ENCODE measurements at places on chromosomes 1 and 21.
A peak's percentile ranks its signal among the peaks of the same experiment; 100 is the strongest.

DNA sequence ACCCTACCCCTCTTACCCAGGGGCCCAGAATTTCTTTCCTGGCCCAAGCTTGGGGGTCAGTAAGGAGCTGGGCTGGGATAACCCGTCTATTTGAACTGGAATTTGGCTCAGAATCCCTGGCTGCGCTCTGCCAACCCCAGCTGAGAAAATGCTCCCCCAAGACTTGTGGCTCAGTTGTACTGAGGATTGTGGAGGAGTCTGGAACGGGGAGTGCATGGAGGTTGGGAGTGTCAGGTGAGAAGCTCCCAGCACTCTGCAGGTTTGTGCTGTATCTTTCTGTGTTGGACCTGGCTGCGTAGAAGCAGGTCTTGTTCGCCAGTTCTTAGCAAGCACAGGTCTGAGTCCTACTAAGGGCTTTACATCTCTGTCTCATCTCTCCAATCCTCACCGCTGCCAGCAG is 1.6 kb downstream of the TCEA3 start:
- no peak for DNase-seq

DNA sequence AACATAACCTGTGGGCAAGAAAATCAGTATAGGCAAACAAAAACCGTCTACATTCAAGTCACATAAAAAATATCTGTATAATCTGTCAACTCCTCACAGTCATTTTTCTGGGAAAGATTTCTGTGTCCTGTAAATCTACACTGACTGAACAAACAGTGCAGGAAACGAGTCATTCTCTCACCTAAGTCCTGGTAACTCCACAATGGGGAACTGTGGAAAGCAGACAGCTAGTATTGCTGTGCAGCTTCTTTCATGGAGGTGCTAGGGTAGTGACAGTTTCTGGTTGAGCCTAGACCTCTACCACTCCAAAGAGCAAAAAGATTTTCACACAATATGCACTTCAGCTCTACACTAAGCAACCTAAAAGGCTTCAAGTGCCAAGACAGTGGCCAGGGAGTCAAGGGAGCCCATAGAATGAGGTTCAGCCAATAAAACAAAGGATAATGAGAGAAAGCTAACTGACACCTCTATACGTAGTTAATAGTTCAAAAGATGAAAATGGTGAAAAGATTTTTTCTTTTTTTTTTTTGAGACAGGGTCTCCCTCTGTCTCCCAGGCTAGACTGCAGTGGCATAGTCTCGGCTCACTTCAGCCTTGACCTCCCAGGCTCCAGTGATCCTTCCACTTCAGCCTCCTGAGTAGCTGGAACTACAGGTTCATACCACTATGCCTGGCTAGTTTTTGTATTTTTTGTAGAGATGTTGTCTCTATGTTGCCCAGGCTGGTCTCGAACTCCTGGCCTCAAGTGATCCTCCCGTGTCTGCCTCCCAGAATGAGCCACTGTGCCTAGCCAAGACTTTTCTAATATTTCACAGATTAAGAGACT is 5.5 kb downstream of the PTP4A2 start:
- DNase-seq = no peak

- no peak for DNase-seq
Measured at GRCh38 chr21:35933466-35933865, 126.9 kb downstream of the SETD4 start.

- DNase-seq = no peak
Measured at GRCh38 chr21:32387151-32387550, 5.7 kb downstream of the URB1 start.

DNA sequence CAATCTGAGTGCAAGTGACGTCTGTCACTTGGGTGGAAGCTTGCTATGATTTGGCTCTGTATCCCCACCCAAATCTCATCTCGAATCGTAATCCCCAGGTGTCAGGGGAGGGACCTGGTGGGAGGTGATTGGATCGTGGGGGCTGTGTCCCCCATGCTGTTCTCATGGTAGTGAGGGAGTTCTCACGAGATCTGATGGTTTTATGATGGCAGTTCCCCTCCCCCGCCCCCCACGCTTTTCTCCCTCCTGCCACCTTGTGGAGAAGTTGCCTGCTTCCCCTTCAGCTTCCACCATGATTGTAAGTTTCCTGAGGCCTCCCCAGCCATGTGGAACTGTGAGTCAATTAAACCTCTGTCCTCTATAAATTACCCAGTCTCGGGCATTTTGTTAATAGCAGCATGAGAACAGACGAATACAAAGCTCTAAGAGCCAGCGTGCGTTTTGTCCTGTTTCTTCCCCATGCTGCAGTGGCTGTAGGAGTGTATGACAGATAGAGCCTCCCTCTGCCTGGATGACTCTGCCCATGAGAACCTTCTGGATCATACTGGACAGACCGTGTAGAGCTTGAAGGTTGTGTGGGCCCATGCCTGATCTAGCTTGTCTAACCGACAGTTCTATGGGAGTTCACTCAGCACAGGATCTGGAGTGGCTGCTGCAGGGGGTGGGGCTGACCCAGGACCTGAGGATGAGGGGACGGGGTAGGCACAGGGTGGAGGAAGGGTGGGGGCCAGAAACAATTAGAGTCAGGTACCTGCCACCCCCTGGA is 139.7 kb upstream of the ERRFI1 start:
- no peak for DNase-seq

GRCh38 chr1:25430967-25431881 is 527 bp downstream of the MACO1 start:
- DNase-seq = no peak

- peak; percentile 56 for DNase-seq
Measured at GRCh38 chr1:151326619-151327222, 495 bp downstream of the PI4KB start.

DNA sequence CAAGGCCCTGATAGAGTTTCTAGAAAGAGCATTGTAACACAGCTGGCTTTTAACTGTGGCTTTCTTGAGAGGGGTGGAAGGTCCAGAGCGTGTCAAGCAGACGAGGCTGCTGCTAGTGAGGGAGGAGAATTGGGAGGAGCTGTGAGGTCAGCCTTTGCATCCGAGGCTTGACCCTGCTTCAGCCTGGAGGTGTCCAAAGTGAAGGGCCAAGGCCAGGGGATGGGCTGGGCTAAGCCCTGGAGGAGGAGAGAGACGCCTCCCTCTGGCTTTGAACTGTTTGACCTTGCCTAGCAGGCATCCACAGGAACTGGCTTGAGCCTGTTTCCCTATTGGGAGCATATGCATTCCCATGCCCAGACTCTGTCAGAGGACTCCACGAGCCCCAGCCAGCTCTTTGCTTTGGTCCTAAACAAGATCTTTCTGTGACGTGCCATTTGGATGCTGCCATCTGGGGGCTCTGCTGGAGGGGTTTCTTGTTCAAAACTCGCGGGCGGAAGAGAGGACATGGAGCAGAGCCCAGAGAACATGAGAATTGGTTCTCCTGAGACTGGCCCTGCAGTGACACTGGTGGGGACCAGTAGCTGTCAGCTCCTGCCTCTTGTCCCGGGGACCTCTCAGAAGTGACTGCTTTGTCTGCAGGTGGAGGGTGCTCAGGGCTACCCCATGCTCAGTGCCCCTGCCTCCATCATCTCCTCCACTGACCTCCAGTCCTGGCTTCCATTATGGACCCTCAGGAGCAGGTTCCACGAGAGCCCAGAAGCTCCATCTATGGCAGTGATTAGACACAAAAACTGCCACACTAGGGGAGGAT is 5.5 kb downstream of the ACTRT2 start:
- no peak for DNase-seq

DNA sequence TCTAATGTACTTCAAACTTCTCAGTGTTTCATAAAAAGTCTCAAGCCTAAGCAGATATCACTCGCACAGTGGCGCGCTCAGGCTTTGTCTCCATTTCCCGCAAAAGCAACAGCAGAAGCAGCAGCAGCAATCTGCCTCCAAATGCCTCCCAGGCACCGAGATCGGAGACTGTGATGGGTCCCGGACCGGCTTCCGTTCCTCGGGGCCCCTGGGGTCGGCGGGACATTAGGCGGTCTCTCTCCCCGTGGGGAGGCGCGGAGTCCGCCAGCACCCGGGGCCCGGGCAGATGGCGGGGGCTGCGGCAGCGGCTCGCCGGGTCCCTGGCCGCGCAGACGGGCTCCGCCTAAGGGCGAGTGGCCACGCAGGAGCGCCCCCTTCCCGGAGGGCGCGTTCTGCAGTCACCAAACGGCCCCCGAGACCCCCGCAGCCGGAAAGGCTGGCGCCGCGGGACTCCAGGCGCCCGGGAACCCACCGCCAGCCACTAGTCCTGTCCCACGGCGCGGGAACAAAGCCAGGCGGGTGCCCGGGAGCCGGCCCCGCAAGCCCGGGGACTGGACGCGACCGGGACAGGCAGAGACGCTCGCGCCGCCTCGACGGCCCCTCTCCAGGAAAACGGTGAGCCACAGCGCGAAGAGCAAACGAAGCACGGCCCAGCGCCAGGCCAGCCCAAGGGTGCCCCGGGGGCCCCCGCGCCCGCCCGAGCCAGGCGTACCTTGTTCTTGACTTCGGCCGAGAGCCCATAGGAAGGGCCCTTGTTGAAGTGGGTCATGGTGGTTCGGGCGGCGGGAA is 590 bp downstream of the CNN3 start:
- DNase-seq = peak; percentile 65

- DNase-seq = peak; percentile 32
Measured at GRCh38 chr1:111032295-111032897, 68.7 kb upstream of the LRIF1 start.

GRCh38 chr1:62371375-62371774 is 52.1 kb upstream of the KANK4 start:
- no peak for DNase-seq

GRCh38 chr1:39826583-39826982 is 37.9 kb upstream of the BMP8B start:
- no peak for DNase-seq

DNA sequence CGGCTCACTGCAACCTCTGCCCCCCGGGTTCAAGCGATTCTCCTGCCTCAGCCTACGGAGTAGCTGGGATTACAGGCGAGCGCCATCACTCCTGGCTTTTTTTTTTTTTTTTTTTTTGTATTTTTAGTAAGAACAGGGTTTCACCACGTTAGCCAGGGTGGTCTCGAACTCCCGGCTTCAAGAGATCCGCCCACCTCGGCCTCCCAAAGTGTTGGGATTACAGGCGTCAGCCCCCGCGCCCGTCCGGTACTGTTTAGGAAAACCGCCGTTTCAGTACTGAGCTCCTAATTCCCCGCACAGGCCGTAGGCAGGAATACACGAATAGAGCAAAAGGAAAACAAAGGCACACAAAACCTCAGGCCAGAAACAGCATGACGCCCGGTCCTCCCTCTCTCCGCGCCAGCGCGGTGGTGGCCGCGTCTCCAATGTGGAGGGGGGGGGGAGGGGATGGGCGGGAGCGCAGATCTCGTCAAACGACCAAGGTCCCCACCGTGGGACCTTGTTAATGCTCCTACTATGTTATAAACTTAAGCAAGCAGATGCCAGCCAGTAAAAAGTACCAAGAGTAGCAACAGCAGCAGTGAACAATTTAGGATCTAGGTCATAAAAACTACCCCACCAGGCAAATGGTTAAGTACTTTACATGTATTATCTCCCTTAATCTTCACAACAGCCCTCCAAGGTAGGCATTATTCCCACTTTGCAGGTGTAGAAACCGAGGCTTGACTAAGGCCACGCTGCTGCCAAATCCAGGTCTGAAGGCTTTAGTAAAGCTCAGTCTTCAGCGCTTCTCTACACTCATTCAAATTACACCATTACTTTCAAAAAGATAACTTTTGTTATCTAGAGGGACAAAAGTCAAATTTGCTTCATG is 648 bp upstream of the ADAR start:
- DNase-seq = peak; percentile 46

DNA sequence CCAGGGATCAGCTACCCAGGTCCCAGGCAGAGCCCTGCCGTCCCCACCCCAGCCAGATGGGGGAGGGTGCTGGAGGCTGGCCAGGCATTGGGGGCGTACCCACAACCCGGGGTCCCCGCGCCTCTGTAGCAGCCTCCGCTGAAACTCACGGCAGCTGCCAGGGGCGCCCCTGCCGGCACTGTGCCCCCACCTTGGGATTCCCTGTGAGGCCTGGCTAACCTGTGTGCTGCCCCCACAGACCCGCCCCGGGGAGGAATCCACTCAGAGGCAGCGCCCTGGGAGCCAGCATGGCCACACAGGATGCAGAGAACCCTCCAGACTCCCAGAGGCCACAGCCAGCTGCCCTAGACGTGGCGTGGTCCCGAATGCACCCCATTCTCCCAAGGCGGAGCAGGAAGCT is 3.8 kb downstream of the DVL1 start:
- DNase-seq = no peak

GRCh38 chr1:204446413-204447111 is 34.9 kb upstream of the PPP1R15B start:
- DNase-seq = peak; percentile 92

DNA sequence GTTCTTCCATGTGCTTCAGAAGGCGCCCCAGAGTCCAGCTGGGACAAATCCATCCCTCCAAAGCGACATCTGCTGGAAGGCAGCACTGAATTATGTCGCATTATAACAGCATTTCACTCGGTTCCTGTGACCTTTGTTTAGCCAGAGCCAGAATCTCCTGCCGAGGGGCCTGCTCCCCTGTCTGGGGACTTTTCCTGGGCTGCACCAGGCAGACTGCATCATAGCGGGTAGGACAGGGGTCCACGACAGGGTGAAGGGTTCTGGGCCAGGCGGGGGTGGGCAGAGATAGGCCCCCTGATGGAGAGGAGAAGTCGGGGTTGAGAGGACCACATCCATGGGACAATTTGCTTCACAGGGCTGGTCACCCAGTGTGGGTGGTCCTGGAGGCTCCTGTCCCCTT is 276.9 kb downstream of the MATN1 start:
- DNase-seq = no peak

DNA sequence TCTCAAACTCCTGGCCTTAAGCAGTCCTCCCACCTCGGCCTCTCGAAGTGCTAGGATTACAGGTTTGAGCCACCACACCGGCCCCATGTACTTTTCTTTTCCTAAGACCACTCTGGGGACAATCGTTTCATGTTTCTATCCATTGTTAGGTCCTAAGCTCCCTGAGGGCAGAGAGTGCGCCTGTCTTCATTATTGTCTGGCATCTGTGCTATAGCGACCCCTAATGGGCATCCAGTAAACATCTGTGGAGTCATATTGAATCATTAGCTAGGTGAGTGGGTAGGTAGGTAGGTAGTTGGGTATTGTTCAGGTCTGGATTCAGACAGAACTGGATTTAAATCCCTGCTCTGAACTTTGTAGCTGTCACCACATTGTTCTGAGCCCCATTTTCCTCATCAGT is 66.1 kb downstream of the TMEM53 start:
- DNase-seq = no peak

DNA sequence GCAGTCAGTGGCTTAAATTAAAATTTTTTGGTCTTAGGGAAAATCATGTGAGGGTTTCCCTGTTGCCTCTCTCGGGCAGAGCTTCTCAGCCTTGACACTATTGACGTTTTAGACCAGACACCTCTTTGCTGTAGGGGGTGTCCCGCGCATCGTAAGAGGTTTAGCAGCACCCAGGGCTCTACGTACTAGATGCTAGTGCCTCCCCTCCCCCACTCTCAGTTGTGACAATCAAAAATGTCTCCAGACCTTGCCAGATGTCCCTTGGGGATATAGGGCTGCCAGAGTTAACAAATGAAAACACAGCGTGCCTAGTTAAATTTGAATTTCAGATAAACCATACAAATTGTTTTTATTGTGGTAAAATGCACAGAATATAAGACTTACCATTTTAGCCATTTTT is 293.3 kb downstream of the DISC1 start:
- peak; percentile 78 for DNase-seq

DNA sequence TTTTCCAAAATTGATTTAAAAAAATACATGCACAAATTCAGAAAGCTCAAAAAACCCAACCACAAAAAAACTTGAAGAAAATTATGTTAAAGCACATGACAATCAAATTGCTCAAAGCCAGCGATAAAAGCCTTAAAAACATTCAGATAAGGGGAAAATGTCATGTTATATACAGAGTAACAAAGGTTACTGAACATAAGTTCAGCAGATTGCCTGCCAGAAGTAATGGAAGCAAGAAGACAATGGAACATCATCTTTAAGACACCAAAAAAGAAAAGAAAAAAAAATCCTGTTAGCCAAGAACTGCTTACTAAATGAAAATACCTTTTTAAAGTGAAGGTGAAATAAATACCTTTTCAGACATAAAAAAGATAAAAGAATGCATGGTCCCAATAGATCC is 147.2 kb upstream of the SGIP1 start:
- DNase-seq = no peak
